ENCODE measurements at places on chromosomes 16 and 17. TPM values are rescaled to one million over a fixed set of nuclear protein-coding genes. Genes with fewer than 3 reads are reported as not detected.

GRCh38 chr17:21276264-21276588 lies 8.3 kb upstream of the MAP2K3 start:
- peak overlapping the region; percentile 31 for H3K27ac ChIP-seq
- H3K27me3 ChIP-seq, result no peaks in the 10 kb centered on the region
- DNase-seq, result no peak
- H3K36me3 ChIP-seq, result no peaks in the 10 kb centered on the region

Gene WSB1
- 176 TPM for total RNA-seq

Gene NFATC3
- total RNA-seq, result 36.4 TPM

DNA sequence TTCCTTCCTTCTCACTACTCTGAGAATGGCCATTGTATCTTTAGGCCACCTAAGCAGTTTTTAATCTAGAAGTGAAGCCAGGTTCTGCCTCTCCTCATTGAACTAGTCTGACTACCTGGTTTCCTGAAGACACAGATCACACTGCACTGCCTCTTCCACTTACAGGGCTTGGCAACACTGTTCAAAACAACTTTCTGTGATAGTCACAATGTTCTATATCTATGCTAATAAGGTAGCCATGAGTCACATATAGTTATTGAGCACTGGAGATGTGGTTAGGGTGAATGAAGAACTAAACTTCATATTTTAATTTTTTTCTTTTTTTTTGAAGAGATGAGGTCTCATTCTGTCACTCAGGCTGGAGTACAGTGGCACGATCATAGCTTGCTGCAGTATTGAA lies 26.9 kb downstream of the RND2 start:
- H3K27me3 ChIP-seq, result no peaks in the 10 kb centered on the region
- no peak for DNase-seq
- no peak overlapping the region for H3K27ac ChIP-seq

DNA sequence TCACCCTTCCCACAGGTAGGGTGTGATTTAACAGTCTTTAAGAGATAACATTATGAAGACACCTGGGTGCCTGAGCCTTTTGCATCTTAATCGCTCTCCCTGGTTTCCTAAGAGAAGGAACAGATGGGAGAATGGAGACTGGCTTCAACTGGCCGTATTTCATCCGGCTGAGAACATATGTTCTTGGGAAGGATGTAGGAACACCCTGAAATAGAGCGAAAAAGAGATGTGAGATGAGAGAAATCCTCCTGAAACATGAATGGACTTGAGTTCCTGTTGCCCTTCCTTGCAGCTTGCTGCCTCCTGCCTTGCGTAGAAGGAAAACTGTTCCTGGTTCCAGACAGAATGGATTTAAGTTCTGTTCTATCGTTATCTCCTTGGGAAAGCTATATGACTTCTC lies 385.4 kb upstream of the RBFOX1 start:
- H3K4me1 ChIP-seq, result no peaks in the 10 kb centered on the region
- no peaks in the 10 kb centered on the region for H3K27me3 ChIP-seq
- no peak overlapping the region for H3K4me3 ChIP-seq
- no peak for DNase-seq

DNA sequence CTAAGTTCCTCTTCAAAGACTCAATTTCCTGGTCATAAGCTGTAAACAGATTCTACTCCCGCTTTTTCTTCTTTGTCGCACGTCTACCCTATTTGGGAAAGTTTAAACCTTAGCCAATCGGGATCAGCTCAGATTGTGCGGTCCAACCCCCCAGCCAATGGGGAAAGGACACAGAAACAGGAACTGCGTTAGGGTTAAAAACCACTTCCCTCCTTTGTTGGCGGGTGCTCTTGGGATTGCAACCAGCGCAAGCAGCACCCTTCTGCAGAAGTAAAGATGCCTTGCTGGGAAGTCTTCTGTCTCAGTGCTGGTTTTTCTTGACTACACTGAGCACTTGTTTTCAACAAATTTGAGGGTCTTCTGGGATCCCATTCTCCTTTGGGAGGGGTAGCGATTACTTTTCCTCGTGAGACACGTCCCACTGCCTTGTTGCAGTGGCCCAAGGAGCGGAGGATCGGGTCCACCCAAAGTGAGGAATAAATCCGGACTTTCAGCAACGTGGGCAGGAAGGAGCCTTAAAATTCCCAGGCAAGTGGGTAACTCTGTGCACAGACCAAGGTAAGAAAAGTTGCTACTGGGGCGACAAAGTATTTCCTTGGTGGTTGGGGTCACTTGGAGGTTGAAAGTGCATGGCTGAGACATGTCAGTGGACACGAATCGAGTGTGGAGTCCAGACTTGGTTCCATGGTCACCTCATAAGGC lies 1.0 kb upstream of the YPEL3 start:
- H3K4me3 ChIP-seq, result peak overlapping the region; percentile 75
- H3K27me3 ChIP-seq, result no peaks in the 10 kb centered on the region
- no peak for DNase-seq

DNA sequence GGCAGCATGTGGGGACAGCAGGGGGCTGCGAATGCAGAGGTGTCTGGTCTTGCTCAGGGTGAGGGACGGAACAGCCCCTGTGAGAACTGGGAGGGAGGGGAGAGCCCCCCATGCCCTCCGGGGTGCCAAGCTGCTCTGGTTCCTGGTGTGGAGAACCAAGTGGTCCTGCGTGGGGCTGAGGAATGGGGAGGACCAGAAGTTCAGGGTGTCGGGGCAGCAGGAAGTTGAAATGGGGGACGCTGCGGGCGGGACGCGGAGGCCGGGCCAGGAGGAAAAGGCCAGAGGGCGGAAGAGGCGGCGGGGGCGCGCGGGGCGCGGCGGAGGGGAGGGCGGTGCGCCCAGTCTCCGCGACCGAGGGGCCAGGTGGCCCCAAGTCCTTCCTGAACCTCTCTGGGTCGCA lies 3.6 kb downstream of the ALDH3A1 start:
- peaks cover 17% of the 10 kb centered on the region for H3K4me1 ChIP-seq
- no peaks in the 10 kb centered on the region for H3K36me3 ChIP-seq
- H3K4me3 ChIP-seq, result peak overlapping the region; percentile 51
- H3K27me3 ChIP-seq, result no peaks in the 10 kb centered on the region
- H3K27ac ChIP-seq, result peak overlapping the region; percentile 37

- no peaks in the 10 kb centered on the region for H3K27me3 ChIP-seq
- H3K4me3 ChIP-seq, result no peak overlapping the region
- H3K27ac ChIP-seq, result no peak overlapping the region
- no peak for DNase-seq
- no peaks in the 10 kb centered on the region for H3K36me3 ChIP-seq
Observed at GRCh38 chr16:55009581-55009980, 78.9 kb downstream of the IRX5 start.

DNA sequence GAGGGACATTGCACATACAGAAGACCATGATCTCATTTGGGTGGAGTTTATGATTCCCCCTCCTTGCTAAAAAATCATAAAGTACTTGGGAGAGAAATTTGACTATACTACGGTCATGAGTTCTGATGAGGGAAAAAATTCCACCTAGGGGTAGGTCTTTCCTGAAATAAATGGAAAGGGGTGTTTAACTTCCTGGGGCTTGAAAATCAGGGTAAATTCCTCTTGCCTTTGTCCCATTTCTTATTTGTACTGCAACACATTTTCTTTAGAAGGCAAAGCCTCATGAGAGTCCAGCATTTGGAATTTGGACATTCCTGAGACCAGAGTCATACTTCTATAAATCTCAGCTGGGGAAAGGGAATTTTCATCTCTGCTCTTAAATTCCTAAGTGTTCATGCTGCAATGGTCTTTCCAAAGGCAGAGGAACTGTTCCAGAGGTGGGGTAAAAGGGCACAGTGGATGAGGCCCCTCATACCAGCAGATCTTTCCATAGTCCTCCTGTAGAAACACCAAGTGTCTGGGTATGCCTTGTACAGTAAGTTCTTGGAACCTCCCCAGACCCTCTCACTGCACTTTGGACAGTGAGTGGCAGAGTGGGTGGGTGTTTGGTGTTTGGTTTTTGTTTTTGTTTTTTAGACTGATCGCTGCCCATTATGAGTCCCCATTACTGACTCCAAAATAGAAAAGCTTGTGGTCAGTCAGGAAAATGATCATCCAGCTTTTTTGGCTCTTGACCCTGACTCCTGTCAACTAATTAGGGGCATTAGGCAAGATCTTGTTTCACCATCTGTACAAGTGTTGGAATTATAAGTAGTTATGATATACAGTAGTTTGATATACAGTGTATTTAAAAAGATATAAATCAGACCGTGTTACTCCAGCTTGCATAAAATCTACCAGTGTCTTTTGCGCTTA lies 6.0 kb downstream of the LYRM1 start:
- no peaks in the 10 kb centered on the region for H3K36me3 ChIP-seq
- no peaks in the 10 kb centered on the region for H3K27me3 ChIP-seq
- H3K4me1 ChIP-seq, result peaks cover 26% of the 10 kb centered on the region
- no peak overlapping the region for H3K4me3 ChIP-seq

Gene COPZ2
- 155 TPM for total RNA-seq

- no peaks in the 10 kb centered on the region for H3K4me1 ChIP-seq
- H3K4me3 ChIP-seq, result no peak overlapping the region
- no peak overlapping the region for H3K27ac ChIP-seq
Observed at GRCh38 chr17:58204796-58205195, 12.3 kb downstream of the EPX start.

DNA sequence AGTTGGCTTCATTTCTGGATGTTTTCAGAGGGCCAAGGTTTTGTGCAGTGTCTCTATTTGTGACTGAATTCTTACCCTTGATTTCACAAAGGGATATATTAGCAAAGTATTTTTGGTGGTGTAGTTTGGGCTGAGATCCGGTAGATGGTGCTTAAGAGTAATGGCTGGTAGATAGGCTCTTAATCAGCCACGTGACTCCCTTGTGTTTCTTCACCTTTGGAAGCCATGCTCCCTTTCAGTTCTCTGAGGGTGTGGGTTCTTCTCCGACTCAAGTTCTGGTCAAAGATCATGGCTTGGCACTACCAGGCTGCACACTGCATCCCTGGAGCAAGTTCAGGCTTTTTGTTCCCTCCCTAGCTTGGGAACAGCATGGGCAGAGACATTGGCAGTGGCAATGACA lies 887.3 kb downstream of the CDH8 start:
- H3K4me3 ChIP-seq, result no peak overlapping the region
- no peaks in the 10 kb centered on the region for H3K36me3 ChIP-seq
- no peaks in the 10 kb centered on the region for H3K4me1 ChIP-seq
- no peak for DNase-seq
- no peaks in the 10 kb centered on the region for H3K27me3 ChIP-seq
- H3K27ac ChIP-seq, result no peak overlapping the region

DNA sequence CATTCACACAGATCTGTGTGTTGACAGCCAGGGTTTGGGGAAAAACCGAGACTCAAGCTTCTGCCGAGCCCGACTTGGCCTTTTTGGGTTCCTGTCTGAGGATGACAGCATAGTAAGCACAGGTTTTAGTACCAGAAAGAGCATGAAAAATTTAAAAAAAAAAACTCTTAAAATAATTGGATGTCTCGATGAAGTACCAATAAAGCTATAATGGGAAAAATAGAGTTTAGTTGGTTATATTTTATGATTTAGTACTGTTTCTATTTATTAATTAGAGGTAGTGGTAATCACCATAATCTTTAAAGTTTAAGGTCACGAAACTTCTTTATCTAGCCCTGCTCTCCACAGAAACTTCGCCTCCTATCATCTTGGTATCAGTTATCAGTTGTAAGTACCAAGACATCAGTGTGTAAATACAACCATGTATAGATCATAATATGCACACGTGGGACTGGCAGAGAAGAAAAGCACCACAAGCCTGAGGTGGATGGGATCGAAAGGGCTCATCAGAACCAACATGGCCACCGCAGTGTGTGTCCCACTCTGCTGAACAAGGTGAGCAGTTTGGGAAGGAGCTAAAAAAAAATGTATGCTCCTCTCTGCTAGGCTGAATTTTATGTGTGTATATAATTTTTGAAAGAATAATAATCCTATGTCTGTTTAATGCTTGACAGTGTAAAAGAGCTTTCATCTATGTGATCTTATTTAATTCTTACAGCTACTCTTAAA lies 14.4 kb upstream of the EEF2K start:
- peak overlapping the region; percentile 95 for H3K27ac ChIP-seq
- H3K36me3 ChIP-seq, result no peaks in the 10 kb centered on the region
- peaks cover 9% of the 10 kb centered on the region for H3K4me1 ChIP-seq
- no peak for DNase-seq
- H3K27me3 ChIP-seq, result no peaks in the 10 kb centered on the region

DNA sequence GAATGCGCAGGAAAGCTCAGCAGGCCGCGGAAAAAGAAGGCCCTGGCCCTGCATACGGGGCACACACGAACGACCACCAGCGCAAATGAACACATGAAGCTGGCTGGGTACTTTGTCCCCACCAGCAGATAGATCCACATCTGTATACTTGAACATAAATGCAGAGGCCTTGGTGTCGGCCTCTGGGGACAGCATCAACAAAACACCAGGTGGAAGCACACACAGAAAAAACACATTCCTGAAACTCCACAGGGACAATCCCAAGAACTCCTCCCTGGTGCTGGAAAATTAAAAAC lies 606 bp upstream of the ZBTB4 start:
- H3K4me3 ChIP-seq, result peak overlapping the region; percentile 100
- H3K4me1 ChIP-seq, result peaks cover 42% of the 10 kb centered on the region
- peak overlapping the region; percentile 100 for H3K27ac ChIP-seq

Gene CUEDC1
- 76.1 TPM for total RNA-seq

- no peak overlapping the region for H3K4me3 ChIP-seq
- H3K36me3 ChIP-seq, result no peaks in the 10 kb centered on the region
- no peaks in the 10 kb centered on the region for H3K4me1 ChIP-seq
Observed at GRCh38 chr16:58789351-58789750, 55.2 kb upstream of the GOT2 start.

- no peaks in the 10 kb centered on the region for H3K4me1 ChIP-seq
- no peaks in the 10 kb centered on the region for H3K36me3 ChIP-seq
- no peak overlapping the region for H3K4me3 ChIP-seq
- H3K27ac ChIP-seq, result no peak overlapping the region
Observed at GRCh38 chr17:70195091-70195490, 25.8 kb downstream of the KCNJ2 start.

Data from ascending aorta (tissue), 2 donors.